ENCODE measurements at places on chromosomes 6 and 20.

DNA sequence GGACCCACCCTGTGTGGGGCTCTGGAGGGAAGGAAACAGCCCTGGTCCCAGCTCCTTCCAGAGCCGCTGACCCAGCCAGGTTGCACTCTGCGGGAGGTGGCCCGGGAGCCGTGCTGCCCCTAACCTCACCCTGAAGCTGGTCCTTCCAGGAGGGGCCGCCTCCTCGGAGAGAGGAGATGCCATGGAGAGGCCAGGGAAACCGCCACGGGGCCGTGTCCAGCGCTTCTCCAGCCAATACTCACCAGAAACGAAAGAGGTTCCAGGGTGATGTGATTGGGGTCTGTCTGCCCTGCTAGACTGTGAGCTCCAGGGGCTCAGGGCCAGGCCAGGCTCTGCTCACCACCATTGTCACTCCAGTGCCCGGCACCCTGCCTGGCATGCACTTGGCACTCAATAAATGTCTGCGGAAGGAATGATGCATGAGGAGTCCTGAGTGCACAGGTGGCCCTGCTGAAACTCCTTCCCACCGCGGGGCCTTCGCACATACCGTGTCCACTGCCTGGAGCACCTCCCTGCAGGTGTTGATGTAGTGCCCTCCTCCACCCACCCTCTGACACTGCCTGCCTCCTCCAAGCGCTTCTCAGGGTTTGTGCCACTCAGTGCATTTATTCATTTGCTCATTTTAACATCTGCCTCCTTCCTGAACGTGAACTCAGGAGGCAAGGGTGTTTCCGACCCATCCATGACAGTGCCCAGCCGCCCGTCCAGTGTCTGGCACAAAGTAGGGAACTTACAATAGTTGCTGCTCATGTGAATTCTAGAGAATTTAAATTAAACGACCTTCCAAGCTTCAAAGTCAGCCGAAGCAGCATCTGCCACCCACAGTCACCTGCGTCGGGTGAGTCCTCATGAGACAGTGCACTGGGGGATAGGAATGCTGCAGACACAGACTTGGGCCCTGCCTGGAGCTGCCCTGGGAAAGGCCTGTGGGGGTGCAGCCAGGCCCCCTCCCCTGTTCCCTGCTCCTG, 30.3 kb downstream of the RBM38 start:
- no peak for DNase-seq

GRCh38 chr20:36569847-36570429, 3.5 kb upstream of the TGIF2 start:
- peak; percentile 14 for DNase-seq

GRCh38 chr6:46893648-46894047, 28.1 kb downstream of the ADGRF5 start:
- DNase-seq = no peak

DNA sequence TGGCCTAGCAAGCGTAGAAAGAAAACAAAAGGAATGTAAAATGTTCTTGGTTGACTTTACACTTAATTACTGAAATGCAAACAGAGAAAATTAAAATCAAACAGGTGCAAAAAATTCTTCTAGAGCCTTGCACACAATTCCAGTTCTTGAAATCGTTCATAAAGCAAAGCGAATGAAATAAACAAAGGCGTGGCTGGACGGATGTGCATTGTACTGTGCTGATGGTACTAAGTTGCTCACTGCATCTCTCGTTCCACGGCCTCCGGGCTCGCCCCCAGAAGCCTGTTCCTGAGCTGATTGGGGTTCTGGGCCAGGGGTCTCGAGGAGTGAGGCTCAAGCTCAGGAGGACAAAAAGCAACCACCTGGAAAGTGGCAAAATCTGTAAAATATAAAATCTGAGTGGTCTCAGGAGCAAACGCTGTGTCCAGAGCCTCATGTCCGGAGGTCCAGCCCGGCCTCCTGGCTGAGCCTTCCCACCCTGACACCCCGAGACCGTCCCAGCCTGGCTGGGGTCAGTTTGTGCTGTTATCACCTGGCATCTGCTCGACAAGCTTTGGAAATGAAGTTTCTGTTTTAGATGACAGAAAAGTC, 71.3 kb downstream of the TTLL2 start:
- DNase-seq = no peak

DNA sequence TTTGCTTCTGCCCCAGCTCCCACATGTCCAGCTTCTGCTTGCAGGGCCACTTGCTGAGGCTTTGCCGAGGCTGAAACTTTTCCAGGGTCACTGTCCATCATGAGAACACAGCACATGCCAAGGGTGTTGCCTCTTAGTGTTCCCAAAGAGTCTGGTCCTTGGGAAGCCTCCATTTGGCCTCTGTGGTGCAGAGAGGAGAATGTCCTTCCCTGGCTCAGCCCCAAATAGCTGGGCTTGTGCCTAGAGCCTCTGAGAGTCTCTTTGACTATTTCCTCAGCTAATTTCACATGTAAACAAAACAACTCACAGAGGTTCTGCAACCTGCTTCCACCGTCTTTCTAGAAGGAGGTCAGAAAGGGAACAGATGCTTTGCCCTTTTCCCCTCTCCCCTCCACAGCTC, 40.4 kb upstream of the RAB23 start:
- no peak for DNase-seq

GRCh38 chr6:130453230-130453629, 87.4 kb downstream of the TMEM200A start:
- no peak for DNase-seq

DNA sequence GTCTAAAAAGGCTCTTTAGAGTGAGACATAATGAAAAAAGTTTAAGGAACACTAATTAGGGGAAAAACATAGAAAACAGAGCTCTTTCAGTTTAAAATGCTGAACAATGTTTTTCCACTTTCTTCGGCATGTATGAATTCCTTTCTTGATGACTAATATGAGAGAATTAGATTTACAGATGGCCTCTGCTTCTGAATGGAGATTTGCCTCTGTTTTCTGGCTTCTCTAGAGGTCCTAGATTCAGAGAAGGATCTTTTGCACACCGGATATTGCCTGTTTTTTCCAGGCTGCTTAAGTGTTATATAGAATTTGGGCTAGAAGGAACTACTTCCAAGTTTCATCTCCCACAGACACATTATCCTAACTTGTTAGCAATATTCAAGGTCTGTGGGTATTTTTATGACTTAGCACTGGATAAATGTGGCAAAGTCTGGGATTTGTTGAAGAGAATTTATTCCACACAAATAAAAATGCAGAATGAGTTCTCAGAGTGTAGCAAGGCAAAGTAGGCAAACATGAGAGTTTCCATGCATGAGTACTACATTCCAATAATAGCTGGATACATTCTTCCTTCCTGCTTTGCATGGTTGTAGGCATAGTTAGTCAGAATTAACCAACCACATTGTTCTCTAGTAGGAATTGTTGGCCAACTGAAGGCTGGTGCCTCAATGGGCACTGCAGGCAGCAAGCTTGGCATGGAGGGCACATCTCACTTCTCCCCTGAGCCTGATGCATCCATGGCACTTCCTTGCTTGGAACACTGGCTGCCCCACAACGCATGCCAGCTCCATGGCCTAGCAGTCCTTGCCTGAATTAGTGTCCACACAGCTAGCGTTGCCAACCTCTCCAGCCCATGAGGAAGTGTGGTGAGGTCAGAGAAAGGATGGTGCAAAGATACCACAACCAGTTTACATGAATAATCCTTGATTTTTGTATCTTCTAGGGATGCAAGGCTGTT, 224.2 kb downstream of the CLIC5 start:
- DNase-seq = no peak

- no peak for DNase-seq
Observed at GRCh38 chr6:137541534-137542063, 47.4 kb upstream of the OLIG3 start.

- DNase-seq = no peak
Observed at GRCh38 chr20:36786246-36786645, 12.7 kb upstream of the DSN1 start.

DNA sequence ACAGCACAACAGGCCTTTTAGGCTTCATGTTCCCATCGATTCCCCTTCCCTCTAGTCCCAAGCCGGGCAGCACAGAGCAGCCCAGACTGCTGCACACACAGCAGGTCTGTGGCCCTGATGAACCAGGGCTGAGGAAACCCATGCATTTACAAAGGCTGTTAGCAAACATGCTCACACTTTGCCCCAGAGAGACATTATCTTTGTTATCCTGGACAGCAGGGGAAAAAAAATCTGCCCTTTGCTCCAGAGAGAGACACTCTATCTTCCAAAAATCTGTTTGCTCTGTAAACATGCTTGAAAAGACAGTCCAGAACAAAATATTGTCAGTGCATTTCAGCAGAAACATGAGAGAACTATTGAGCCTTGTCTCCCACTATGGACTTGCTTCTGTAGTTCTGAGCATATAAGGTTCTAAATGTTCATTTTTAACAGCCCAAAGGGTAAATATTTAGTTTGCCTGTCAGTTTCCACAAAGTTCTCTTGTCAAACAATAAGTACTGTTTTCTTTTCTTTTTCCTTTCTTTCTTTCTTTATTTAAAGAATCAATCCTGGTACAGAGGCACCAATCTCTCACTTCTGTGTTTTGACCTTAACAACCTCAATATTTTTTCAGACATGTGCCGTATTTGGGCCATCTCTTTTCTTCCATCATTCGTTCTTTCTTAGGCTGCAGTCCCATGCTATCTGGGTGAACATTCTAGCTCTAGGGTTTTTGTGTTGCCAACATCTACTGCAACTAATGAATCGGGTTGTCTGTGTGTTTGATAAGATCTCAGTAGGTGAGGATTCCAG, 468.0 kb downstream of the EPM2A start:
- no peak for DNase-seq

- no peak for DNase-seq
Observed at GRCh38 chr6:87583822-87584221, 6.0 kb downstream of the RARS2 start.

DNA sequence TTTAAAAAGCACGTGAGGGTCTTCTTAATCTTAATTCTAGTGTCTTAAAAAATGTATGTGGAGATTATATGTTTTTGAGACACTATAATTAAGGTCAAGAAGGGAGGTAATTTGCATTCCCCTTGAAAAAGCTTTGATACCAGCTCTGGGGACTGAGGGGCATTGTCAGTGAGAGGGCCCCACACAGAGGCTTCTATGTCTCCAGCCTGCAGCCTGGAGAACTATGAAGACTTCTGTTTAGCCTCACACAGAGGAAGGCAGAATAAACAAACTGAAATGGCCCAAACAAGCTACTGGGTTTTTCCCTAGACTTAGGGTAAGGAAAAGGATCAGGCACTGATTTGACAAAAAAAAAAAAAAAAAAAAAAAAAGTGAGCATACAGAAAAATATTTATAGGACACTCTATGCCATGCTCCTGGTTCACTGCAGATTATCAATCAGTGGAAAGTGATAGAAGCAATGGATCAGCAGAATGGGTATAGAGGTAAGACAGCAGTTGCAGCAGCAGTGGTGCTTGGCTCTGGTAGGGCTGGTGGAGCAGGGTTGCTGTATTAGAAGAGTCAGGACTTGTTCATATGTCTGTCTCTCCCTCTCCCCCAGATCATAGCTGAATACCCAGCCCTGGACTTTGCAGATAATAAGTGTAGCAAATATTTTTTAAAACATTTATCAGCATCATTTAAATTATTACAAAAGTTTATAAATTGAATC, 85.4 kb downstream of the KLHL32 start:
- DNase-seq = no peak

DNA sequence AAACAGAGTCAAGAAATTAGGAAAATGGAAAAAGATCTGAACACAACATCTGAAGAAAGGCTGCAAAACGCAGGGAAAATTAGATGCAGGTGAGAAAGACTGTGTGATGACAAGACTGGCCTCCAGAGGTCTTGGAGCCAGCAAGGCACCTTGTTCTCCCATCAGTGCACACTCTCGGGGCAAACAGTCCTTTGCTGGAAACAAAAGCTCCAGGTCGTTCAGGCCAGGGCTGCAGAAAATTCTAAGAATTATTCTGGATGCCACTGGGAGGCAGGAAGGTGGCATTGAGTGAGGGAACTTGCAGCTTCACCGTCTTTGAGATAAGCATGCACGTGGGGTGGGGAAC, 219.9 kb upstream of the SSTR4 start:
- no peak for DNase-seq

DNA sequence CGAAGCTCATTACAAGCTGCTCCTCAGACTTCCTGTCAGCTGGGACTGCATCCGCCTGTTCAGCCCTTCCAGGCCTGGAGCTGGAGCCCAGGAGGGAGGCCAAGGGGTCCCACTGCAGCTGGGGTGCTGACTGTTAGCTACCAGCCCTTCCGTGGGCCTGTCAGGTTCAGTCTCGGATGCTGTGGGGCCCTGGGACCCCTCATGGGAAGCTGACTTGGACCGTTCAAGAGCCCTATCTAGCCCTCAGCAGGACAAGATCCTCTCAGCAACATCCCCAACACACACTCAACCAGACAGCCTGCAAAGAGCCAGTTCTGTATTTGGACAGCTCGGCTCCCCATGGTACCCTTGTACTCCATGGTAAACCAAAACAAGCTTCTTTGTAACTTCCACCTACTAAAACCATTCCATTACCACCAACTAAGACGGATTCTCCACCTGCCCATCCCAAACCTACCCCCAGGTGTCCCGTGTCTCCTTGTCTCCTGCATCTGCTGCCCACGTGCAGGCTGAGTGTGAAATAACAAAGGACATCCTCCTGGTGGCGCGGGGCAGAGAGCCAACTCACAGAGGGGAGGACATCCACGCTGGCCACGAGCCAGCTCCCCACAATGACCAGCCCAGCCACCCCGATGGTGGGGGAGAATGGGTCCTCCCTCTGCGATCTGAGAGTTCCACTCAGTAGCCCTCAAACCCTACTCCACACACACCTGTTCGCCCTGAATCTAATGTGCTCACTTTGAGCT, 111.2 kb downstream of the TAF4 start:
- DNase-seq = no peak

DNA sequence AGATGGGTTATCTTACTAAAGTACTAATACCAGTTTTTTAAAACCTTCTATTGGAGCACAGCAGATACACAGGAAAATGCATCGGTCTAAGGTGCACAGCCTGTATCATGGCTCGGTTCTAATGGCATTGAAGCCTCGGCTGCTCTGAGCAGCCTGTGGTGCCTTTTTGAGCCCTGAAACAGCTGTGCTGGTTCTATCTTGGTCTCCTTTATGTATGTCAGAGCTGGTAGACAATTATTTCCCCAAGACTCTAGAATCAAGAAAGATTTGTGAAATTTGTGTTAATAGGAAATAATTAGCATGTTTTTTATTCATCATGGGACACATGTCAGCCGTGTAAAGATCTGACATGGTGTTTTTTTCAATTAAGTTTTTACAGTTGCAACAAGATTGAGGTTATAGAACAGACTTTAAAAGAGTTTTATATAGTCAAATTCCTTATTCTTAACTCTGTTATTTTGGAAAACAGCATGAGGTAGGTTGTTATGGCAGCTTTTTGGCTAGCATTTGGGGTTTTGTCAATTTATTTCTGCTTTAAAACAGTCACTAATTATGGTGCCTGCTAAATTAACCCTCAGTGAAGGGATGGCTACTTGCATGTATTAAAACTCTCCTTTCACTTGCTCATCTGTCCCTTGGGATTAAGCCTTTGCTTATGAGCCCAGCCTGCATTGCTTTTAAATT, 40.3 kb upstream of the C20orf144 start:
- no peak for DNase-seq

Data from MV-4-11 (cell line).